ENCODE measurements at places on chromosomes 2 and 18.
A peak's percentile ranks its signal among the peaks of the same experiment; 100 is the strongest.

- DNase-seq: no peak
These were observed 17.3 kb upstream of the TTR start for GRCh38 chr18:31574359-31574758.

- no peak for DNase-seq
These were observed 52.5 kb downstream of the UGP2 start for GRCh38 chr2:63894167-63894566.

GRCh38 chr2:19762142-19762541, 139.6 kb downstream of the TTC32 start:
- DNase-seq: no peak

DNA sequence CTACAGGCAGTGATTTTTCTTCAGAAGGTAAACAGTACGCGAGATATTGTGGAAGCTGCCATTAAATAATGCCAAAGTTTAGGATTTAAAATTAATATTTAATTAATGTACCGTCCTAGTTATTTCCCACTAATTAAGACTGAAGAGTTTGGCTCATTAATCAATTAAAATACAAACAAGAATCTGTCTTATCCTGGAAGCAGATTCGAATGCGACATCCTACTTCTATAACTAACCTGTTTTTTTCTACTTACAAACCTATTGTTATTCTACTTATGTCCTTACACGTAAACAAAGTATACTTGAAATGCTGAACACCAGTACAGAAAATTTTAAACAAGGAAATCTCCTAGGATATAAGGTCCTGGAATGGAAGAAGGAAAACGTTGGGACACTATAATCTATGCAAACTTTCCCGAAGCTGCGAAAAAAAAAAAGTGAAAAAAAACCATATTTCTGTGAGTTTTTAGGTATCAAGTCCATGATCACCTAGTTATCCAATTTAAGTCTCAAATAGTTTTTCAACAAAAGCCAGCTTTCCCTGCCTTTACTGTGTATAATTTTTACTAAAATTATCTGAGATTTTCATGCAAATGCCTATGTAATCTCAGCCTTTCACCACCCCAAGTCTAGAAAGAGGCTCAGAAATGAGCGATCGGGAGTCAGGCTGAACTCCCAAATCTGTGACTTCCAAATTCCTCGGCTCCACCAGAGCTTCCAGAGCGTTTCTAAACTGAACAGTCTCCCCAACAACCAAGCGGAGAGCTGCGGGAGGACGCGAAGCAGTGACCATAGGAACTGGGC, 1.2 kb upstream of the C2orf15 start:
- DNase-seq: no peak

DNA sequence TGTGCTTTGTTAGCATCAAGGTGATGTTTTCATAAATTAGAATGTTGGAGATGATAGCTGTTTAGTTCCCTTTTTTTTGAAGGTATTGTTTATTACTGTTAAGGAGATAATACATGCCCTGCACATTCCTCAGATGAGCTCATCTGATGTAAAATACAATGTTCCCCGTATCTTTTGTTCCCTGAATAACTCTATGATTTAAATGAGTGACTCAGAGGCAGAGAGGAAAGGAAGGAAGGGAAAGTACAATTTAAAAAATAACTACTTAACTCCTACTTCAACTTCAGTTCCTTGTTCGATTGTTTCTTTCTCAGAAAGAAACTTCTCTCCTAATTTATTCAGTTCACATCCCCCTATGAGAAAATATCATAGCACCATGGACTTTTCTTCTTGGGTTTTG, 208.7 kb downstream of the KCNE4 start:
- no peak for DNase-seq

- no peak for DNase-seq
These were observed 21.6 kb downstream of the MC4R start for GRCh38 chr18:60350941-60351340.

GRCh38 chr18:33270297-33270696, 170.2 kb downstream of the CCDC178 start:
- no peak for DNase-seq

DNA sequence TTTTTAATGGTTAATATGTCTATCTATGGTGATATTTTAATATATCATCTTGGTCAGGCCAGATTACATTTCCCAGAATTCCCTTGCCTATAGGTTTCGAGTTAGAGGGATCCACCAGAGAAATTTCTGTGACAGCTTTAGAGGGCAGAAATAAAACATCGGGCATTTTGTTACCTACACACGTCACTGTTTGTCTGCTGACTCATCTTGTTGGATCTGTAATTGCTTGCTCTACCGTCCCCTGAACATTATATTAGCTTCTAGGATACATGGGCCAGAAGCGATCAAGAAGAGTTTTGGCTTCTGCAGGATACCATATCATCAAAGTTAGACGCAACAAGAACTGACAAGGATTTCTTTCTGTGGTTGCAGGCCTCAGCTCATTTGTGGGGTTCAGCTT, 795.8 kb upstream of the GCFC2 start:
- no peak for DNase-seq

DNA sequence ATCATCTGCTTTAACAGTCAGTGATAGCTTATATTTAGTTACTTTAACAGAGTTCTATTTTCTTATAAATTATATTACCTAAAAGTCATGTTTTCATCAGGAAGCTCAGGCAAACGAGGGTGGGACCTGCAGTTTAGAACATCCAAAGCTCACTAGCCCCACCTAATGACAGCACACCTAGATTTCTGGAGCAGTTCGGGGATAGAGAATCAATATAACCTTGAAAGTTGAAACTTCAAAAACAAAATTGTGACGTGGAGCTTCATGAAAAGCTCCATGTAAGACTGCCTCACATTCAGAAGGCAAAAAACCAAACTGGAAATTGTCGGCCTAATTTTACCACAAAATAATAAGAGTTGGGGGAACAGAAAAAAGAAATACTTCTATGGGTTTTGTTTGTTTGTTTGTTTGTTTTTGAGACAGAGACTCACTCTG, 185.9 kb upstream of the CCDC150 start:
- DNase-seq: peak; percentile 35

DNA sequence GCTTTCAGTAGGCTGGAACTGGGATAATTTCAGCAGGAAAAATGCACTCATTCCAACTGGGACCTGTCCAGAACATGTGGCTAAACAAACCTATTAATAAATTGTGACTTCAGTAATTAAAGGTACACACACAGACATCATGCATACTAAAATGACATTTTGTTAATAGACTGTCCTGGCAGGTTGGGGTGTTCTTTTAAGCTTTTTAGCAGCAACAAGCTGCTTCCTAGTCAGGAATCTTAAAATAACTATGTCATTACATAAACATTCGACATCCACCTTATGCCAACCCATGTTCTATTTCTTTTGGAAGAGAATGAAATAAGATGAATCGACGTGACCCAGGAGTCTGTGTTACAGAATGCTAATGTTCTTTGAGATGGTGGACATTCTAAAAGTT, 435.7 kb downstream of the TXNL1 start:
- DNase-seq: no peak
